Endothelial cell of umbilical vein (primary cell): ENCODE measurements at places on chromosomes 3 and 15. TPM values are rescaled to one million over a fixed set of nuclear protein-coding genes. Genes with fewer than 3 reads are reported as not detected.

Gene AKAP13
- 80.3 and 87.8 TPM in 2 replicates for total RNA-seq

Gene NPTN
- total RNA-seq: 71.5 and 77.4 TPM in 2 replicates

Gene PXYLP1
- total RNA-seq: 0.88 and 1.7 TPM in 2 replicates

Gene NDN
- 19.0 and 19.2 TPM in 2 replicates for total RNA-seq

Gene EBLN2
- total RNA-seq: 7.3 and 7.7 TPM in 2 replicates

Gene AMT
- 3.3 and 4.4 TPM in 2 replicates for total RNA-seq

Gene GXYLT2
- 0.14 and 0.24 TPM in 2 replicates for total RNA-seq

Gene PLSCR2
- total RNA-seq: not detected in 2 replicates

Gene BMF
- 9.8 and 13.9 TPM in 2 replicates for total RNA-seq

Gene C3orf85
- not detected in 2 replicates for total RNA-seq

Gene GCHFR
- total RNA-seq: 5.5 and 6.3 TPM in 2 replicates

Gene SLC24A5
- not detected in 2 replicates for total RNA-seq

Gene IGF2BP2
- 122 and 130 TPM in 2 replicates for total RNA-seq

Gene CATSPER2
- total RNA-seq: 3.8 and 6.1 TPM in 2 replicates

Gene TMEM41A
- 16.0 and 16.8 TPM in 2 replicates for total RNA-seq

- DNase-seq: no peak
Observed at GRCh38 chr15:49927189-49927861, 191.7 kb downstream of the ATP8B4 start.

- DNase-seq: no peak
Observed at GRCh38 chr3:160291290-160291908, 66.2 kb downstream of the C3orf80 start.

DNA sequence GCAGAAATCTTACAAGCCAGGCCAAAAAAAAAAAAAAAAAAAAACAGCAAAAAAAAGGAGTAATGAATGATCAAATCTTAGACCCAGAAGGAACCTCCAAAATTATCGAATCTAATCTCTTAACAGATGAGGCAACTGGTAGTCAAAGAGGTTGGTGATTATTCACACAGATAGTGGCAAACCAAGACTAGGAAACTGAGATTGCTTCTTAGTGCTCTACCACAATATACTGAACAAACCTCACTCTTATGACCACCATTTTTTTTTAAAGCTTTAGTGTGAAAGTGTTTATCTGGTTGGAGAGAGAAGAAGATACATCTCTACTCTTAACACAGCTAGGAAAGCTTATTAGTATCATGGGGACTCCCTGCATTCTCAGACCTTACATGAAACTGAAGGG is 17.3 kb downstream of the ATOSA start:
- no peak for DNase-seq

GRCh38 chr3:86333636-86334035 is 657.3 kb downstream of the VGLL3 start:
- DNase-seq: no peak

GRCh38 chr15:90903733-90904536 is 833 bp downstream of the MAN2A2 start:
- no peak for DNase-seq

DNA sequence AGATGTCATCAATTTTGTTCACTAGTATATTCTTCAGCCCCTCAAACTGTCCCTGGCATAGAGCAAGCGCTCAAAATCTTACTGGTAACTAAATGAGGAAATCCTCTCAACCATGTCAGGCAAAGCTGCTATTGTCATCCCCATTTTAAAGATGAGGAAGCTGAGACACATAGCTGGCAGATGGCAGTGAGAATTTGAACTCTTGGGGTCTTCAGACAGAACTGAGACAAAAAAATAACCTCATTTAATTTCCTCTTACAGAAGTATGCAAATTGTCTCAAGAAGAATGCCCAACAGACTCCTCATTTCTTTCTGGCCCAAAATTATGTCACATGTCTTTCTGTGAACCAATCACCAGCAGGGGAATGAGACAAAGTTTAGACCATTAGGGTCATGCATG is 40.2 kb upstream of the LYZL4 start:
- DNase-seq: no peak

DNA sequence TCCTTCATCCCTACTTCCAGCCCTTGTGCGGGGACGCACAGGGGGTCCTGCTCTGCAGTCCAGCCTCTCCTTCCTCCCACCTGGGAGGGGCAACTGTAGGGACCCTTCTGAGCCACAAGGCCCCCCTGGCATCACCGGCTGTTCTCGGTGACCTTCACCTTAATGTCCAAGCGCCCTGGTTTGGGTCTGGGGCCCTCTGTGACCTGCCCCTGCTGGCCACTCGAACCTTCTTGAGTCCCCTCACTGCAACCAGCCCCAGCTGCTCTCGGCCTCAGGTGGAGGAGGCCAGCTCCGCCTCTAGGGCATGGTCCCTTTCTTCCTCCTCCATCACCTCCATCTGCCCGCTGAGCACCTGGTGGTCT is 57.9 kb downstream of the RGMA start:
- no peak for DNase-seq

DNA sequence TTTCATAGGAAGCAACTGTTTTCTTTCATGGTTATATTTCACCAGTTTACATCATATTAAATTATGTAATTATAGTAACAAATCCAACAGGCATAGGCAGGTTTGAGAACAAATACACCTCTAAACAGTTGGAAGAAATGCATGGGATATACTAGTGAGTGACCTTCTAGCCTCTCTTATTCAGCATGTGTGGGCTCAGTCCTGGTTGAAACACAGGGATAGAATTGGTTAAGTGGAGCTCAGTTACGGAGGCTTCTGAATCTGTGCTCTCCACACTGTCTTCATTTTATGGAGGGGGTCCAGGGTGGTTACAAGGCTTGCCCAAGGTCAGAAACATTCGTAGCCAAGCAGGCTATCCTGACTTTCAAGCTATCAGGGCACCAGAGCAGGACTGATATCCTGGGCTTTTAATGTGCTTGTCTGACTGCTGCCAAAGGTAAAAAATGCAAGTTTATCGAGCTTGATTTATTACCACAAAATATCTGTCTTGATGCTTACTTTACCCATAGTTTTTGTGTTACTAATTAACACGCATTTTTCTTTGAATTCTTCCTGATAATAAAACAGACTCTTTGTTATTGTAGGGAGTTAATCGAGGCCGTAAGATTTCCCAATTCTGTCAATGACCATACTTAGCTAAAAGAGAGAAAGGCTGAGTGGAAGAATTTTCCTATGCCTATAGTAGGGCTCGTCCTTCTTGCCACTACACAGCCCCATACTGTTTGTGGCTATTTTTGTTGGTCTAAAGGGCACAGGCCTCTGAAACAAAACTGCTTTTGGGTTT is 89.6 kb downstream of the FILIP1L start:
- no peak for DNase-seq

GRCh38 chr15:33960549-33960935 is 7.8 kb upstream of the CHRM5 start:
- no peak for DNase-seq

- no peak for DNase-seq
Observed at GRCh38 chr3:163939926-163940325, 1138.4 kb downstream of the SI start.

GRCh38 chr3:128995737-128996136 is 1.9 kb upstream of the CFAP92 start:
- DNase-seq: no peak

DNA sequence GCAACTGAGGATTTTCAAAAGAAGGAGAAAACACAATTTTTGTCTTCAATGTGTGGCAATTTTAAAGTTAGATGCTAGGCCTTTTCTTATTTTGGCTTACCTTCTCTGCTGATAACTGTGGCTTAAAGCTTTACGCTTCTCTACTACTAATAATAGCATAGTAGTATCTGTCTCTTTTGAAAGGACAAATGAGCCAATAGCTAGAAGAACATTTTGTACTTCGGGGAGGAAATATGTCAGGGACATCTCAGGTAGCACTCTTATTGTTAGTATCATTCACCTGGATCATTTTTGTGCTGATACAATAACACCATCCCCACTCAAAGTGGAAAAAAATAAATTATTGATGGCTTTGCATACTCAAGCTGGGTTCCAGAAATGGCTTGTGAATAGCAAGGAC is 586.1 kb upstream of the TBL1XR1 start:
- no peak for DNase-seq

- no peak for DNase-seq
Observed at GRCh38 chr15:28931828-28932227, 46.1 kb downstream of the APBA2 start.

GRCh38 chr3:172437713-172438112 is 10.5 kb downstream of the GHSR start:
- no peak for DNase-seq

GRCh38 chr3:193974191-193974652 is 161.7 kb upstream of the HES1 start:
- DNase-seq: peak; percentile 40

GRCh38 chr3:45227946-45228345 is 1.9 kb upstream of the TMEM158 start:
- DNase-seq: no peak

- DNase-seq: no peak
Observed at GRCh38 chr15:47924381-47924780, 196.4 kb upstream of the SLC24A5 start.

GRCh38 chr3:154786724-154787123 is 293.4 kb upstream of the MME start:
- no peak for DNase-seq

DNA sequence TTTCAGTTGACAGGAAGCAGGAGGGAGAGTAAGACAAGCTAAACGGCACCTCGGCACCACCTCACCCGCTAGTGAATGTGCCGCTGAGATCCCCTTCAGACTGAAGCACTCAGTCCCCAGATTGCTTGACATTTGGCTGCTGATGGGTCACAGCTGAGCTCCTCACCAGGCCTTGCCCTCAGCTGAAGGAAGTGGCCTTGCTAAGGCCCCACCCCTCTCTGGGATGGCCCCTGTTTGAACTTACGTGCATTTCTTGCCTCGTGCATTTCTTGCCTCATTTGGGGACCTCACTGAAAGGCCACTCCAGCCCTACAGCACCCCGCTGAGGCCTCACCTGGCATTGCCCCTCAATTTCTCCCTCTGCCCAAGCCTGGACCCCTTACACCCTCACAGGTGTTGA is 39.8 kb downstream of the EOGT start:
- DNase-seq: no peak

- no peak for DNase-seq
Observed at GRCh38 chr3:67093305-67093704, 95.2 kb downstream of the KBTBD8 start.

- DNase-seq: no peak
Observed at GRCh38 chr3:31562525-31562924, 29.8 kb downstream of the STT3B start.

GRCh38 chr3:177131927-177132636 is 65.2 kb downstream of the TBL1XR1 start:
- no peak for DNase-seq

DNA sequence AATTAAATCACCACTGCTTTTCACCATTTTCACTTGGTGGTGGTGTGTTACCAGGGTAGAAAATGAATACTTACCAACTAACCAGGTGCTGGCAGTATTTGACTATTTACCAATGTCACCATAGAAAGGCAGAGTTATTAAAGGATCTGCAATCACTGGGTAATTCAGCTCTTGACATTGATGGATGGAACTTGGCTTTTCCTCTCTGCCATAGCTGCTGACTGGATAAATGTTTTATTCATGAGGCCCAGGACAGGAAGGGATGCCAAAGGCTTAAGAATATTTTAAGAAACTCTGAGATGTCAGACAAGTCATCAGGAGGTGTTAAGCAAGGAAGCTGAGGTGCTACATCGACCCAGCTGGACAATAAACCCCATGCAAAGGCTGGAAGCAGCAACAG is 495.5 kb upstream of the CFAP20DC start:
- DNase-seq: no peak

DNA sequence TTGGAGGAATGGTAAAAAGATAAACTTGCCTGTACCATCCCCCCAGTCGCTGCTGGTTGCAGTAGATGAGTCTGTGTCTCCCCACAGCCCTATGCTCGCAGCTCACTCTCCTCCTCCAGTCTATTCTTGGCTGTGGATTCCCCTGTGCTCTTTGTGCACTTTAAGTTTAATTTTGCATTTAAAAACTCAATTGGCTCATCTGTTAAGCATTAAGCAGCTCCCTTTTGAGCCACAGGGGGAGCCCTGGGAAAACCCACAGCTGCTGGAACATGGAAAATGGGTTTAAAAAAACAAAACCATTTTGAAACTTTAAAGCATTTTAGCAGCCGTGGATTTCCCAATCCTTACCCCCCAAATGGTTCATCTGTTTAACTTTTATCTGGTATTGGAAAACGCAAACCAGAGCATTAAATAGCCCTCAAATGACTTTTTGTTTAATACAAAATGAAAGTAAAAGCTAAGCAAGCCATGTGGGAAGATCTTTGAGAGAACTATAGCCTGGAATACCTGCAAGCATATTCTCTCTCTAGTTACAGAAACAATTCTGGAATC is 536.9 kb downstream of the ZIC1 start:
- peak; percentile 68 for DNase-seq

DNA sequence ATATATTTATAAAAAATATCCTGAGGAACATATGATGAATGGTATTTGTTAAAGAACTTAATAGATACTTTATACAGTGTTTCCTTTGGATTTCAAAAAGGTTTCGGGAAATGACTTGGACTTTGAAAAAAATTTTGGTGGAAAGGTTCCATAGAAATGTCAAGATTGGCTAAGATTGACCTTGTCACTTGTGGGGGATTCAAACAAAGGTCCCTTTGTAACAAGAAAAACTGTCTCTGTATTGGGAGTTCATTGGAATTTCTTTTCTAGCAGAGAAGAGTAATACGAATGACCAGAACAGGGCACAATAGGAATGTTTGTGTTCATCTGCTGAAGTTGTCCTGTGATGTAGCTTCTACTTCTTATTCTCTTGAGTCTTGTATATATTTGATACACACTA is 43.2 kb downstream of the ARHGEF26 start:
- DNase-seq: no peak

- no peak for DNase-seq
Observed at GRCh38 chr3:167918686-167919085, 177.0 kb downstream of the GOLIM4 start.

- DNase-seq: no peak
Observed at GRCh38 chr15:52010633-52011595, 8.1 kb upstream of the MAPK6 start.
